ENCODE measurements at places on chromosomes 4 and X. TPM values are rescaled to one million over a fixed set of nuclear protein-coding genes. Genes with fewer than 3 reads are reported as not detected.

GRCh38 chr4:1043651-1044468 lies 32.4 kb downstream of the FGFRL1 start:
- DNase-seq, result no peak

DNA sequence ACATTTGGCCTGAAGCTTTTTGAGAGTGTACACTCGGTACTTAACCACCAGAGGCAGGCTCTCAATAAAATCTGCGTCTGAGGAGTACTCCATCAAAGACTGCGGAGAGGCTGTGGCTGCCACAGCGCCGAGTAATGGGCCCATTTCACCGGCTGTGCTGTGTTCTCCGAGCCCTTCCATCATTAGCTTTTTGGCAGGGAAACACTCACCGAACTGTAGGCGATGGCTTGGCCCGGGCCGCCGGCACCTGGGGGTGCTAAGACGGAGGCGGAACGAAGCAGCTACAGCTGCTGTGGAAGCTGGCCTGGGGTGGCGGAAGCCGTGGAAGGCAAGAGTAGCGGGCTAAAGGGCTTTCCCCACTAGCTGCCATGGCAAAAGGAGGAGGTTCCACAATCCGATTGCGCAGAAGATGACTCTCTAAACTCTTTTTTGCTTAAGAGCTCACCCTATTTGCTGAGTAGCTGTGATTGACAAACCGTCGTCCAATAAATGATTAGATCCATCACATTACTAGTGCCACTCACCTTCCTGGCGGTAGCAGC lies 48.5 kb upstream of the PABPC1L2A start:
- no peak for DNase-seq

DNA sequence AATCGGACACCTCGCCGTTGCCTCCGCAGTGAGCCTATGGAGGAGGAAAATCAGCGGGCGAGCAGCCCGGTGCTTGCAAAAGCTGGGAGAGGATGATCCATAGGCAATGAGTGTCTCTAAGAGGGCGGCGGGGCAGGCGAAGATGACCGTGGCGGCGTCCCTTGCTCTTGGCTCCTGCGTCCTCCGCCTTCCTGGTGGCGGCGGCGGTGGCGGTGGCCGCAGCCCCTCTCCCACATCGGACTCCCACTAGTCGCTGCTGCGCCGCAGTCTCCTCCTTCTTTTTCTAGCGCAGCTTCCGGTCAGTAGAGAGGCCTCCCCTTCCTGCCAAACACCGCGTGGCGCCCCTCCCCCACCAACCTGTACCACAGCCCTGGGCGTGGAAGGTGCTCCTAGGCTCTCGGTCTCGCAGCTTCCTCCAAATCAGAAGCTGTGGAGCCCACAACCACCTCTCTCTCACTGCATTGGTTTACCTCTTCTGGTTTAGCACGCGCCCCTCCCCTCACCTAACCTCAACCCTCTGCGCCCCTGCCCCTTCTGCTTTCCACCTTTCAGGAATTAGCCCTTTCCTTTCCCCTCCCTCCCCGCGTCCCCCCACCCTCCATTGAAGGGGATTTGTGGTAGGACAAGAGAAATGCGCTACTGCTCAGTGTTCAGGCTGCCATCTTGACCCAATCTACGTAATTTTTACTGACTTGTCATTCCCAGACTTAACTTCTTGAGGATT lies at the start of gene SPIN3:
Gene SPIN3 (minus strand): TSS at position 271 of the 724 bp plus-strand sequence. CDS start 594 bp downstream, outside the sequence.
- peak; percentile 65 for DNase-seq

GRCh38 chr4:165201806-165202205 lies 5.6 kb upstream of the KLHL2 start:
- DNase-seq, result no peak

DNA sequence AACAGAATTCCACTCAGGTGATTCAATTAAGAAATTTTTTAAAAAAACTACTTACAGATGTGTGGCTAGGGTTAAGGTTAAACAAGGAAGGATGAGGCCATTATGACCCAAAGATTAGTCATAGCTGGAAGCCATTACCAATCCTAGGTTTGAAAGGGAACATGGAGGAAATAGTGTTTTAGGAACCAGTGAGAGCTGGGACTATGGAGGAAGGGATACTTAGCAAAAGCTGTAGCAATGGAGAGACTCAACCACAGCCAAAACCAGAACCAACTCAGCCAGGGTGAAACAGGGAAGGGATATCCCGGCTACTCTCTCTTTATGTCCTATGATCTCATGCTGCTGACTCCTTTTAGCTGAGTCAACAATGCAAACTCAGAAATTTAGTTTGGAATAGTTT lies 148.6 kb upstream of the CNKSR2 start:
- no peak for DNase-seq

DNA sequence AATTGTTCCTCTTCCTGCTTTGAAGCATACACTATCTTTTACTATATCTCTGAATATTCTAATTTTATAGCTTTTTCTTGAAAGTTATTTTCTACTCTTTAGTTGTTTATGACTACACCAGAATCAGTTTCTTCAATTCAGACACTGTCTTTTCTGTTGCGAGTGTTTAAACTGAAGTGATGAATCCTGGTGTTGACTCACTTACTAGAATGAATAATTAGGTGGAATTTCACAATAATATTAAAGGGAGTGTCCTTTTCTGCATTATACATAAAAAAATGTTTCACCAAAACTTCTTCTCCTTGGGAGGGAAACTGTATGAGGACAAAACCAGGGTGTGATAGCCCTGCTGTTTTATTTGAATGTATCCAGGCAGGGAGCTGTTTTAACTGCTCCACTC lies 1383.1 kb downstream of the C4orf33 start:
- no peak for DNase-seq

DNA sequence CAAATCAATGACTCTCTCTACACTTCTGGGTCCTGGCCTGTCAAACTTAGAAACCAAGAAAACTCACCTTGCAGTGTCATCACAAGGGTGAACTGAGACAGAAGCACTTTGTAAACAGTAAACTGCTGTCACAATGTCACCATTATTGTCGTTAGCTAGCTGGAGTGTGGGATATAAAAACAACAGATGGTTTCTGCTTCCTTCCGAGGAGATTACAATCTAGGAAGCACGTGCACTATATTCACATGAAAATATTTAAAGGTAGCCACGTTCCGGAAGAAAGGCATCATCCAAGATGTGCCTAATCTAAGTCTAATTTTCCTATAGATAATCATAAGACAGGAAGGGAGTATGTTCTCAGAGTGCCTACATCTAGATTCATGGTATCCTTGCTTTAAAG lies 64.7 kb upstream of the ACSL1 start:
- DNase-seq, result no peak

- no peak for DNase-seq
Observed at GRCh38 chrX:133649651-133650050, 234.4 kb upstream of the GPC4 start.

GRCh38 chr4:40514497-40514951 lies 115.1 kb downstream of the RBM47 start:
- no peak for DNase-seq

- DNase-seq, result no peak
Observed at GRCh38 chr4:44740201-44740600, 13.8 kb upstream of the GNPDA2 start.

DNA sequence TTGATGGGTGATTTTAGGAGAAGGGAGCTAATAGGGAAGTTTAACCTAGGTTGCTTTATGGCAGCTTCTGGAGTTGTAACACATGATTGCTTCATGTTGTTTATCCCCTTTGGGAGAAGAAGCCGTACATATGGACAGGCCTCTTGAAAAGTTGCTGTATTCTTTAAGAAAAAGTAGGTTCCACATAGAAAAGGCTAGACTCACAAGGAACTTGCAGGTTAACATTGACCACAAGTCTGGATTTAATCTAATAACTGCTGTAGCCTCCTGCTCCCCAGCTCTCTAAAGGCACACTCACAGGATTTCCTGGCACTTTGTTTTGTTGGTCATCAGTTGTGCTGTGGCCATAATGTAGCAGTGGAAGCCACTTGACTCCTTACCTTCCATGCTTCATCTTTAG lies 19.7 kb downstream of the FNIP2 start:
- no peak for DNase-seq

DNA sequence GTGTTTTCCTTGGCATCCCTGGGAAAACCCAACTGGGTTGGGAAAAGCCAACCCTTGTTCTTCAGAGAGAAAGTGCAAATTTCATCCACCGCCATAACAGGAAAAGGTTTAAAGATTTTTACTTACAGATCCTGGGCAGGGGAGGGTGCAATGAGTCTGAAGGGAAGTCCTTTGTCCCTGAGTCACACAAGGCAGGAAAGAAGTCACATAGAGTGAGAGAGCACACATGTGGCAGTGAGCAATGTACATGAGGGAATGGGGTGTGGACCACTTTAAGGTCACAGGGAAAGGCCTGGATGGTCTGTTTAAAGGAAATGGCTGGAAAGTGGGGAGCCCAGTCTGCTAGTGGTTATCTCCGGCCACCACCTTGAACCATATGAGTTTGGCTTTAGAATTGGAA lies 248.9 kb downstream of the HS3ST1 start:
- no peak for DNase-seq

DNA sequence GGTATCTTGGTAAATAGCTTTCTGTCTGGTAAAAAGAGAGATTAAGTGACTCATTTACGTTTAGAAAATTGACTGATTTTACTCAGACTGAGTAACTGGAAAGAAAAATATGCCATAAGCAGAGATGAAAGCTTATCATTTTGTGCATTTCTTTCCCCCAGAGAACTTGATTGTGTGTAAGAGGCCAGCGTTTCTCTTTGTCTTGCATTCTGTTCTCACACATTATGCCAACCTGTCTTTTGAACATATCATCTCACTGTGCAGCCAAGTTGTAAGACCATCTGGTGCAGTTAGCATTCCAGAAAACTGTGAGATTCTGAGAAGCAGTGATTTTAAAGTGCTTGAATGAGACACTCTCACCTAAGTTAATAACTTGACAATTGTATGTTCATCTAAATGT lies 651.3 kb downstream of the TECRL start:
- DNase-seq, result no peak

GRCh38 chr4:121373841-121374240 lies 7.0 kb downstream of the QRFPR start:
- no peak for DNase-seq

DNA sequence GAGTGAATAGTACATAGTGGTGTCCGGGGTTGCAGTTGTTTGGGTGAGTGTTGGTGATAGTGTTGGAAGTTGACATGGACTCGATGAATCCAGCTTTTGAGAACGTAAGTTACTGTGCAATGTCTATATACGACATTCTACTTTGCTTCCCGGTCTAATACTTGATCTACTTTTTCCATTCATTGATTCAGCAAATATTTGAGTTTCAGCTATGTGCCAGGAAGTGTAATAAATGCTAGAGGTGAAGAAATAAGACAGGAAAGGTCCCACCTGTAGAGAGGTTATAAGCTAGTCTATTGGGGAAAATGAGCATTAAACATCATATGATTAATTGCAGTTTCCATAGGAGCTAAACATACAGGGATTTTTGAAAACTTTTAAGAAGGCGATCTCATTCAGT lies 22.2 kb upstream of the MAGEC3 start:
- DNase-seq, result no peak

DNA sequence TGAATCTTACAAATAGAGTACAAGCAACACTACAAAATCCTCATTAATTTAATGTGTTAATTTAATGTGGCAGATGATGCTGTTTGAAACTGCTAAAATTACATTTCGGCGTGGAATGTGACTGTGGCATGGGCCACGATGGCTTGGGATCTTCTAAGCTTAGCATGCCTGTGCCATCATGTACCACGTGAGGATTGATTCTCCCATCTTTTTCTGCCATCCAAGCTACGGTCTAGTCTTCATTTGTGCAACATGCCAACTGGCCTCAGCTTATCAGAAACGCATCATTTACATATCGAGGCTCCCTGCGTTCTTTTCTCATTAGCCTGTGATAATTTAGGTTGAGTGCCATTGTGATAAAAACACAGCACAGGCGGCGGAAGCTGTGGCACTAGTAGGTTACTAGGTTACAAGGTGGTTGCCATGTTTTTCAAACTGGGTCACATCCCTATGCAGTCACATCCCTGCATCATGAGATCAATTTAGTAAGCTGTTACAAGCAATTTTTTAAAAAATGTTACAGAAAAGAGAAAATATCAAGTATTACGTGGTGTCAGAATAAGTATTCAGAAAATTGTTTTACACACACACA lies 189.9 kb upstream of the RBPJ start:
- no peak for DNase-seq

DNA sequence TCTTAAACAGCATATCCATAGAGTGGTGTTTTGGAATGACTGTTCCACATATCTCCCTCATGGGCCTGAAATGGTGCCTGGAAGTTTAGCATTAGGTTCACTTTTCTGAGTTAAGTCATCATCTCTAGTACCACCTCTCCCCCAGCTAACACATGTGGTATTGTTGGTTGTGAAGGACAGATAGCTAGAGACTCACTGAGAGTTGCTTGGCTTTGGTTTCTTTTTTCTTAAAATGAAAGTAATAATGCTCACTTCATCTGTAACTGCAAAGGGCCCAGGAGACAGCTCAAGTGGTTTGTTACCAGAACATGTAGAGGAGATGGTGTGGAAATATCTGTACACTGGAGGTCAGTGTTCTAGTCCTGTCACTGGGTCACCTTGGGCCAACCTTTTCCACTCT lies 90.9 kb downstream of the EFNB1 start:
- DNase-seq, result no peak

- DNase-seq, result no peak
Observed at GRCh38 chrX:123878252-123878721, 18.4 kb downstream of the XIAP start.

DNA sequence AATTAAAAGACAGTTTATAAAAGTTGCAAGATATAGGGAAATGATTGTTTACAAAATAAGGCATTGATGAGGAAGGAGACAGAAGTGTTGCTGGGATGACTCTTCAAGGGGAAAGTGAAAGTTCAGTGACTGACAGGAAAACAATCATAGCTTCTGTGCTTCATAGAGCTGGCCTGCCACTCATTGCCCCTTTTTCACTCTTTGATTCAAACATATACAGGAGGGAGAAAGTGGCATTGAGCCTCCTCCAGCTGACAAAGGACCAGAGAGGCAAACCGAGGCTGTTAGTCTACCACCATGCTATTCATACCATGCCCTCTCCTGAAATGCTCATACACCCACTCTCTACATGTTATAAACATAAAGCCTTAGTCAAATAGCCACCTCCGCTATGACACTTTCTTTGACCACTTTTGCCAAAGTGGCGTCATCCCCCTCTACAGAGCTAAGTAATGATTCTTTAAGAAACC lies 79.2 kb upstream of the ATOH1 start:
- no peak for DNase-seq

DNA sequence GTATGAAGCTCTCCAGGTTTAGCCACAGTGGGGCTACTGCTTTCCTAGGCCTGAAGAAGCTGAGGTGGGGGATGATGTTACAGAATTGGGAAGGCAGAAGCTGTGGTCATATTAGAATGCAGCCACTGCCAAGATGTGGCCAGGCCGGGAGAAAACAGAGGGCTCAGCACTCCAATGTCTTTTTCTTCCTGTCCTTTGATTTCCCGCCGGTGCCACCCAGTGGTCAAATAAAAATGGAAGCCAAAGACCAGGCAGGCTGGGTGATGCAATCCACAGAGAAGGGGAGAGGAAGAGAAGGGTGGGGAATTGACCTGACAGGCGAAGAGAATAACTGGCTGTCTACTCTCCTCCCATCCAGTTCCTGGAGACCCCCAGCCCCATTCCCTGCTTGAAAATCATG lies 94.9 kb upstream of the SHISA3 start:
- no peak for DNase-seq

Gene HTRA3
- 8.7 TPM for total RNA-seq

Gene PAGE1
- total RNA-seq, result not detected

Gene AFP
- total RNA-seq, result 0.10 TPM

Gene ABLIM2
- 12.2 TPM for total RNA-seq

Gene ACE2
- 1.9 TPM for total RNA-seq

Gene CLDN22
- total RNA-seq, result 0.06 TPM

Gene MID2
- 25.0 TPM for total RNA-seq

Gene NDNF
- 130 TPM for total RNA-seq

Gene CCKAR
- total RNA-seq, result 3.5 TPM

Gene UGDH
- total RNA-seq, result 51.6 TPM

Gene MTTP
- 3.1 TPM for total RNA-seq

Gene CCDC110
- 4.8 TPM for total RNA-seq

Gene MXRA5
- total RNA-seq, result 53.6 TPM
